ENCODE measurements at places on chromosomes 13 and 19.

GRCh38 chr19:46380690-46381089 lies 32.7 kb downstream of the CCDC8 start:
- no peak for DNase-seq

DNA sequence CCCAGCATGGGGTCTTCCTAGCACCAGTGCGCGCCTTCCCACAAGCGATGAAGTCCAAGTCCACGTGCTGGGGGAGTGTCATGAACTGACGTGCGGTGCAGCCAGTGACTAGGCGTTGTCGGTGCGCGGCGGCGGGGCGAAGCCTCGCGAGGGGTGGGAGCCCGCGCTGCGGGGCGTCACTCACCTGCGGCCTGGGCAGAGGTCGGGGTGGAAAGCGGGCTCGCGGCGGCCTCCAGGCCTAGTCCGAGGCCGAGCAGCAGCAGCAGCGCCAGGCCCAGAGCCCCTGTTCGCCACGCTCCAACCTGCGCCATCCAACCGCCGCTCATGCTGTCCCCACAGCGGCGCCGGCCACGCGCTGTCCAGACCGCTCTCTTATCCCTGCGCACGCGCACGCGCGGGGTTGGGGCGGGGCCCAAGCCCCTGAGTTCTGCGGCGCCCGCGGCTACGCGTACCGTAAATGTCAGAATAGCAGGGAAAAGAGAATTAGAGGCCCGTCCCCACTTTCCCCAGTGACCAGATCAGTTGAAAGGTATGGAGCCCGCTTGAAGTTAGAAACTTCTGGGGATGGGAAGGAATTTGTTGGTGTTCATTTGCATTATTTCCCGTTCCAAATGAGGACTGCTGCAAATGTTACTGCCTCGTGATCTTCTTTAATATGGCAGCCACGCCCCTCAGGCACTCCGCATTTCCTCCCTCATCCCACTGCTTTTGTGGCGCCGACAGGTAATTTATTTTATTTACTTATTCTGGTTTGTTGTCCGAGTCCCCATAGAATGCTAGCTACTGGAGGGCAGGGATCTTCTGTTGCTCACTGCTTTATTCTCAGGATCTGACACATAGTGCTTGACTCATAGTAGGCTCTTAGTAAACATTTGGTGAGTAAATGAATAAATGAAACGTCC lies at the start of gene CD320:
CD320 (minus strand) TSS at position 394 of the 902 bp plus-strand sequence; CDS start at position 326, 68 bp downstream.
- peak; percentile 97 for DNase-seq

- DNase-seq = no peak
Measured at GRCh38 chr13:39512687-39513086, 90.3 kb downstream of the LHFPL6 start.

GRCh38 chr13:51267622-51268021 lies 45.4 kb downstream of the FAM124A start:
- no peak for DNase-seq

DNA sequence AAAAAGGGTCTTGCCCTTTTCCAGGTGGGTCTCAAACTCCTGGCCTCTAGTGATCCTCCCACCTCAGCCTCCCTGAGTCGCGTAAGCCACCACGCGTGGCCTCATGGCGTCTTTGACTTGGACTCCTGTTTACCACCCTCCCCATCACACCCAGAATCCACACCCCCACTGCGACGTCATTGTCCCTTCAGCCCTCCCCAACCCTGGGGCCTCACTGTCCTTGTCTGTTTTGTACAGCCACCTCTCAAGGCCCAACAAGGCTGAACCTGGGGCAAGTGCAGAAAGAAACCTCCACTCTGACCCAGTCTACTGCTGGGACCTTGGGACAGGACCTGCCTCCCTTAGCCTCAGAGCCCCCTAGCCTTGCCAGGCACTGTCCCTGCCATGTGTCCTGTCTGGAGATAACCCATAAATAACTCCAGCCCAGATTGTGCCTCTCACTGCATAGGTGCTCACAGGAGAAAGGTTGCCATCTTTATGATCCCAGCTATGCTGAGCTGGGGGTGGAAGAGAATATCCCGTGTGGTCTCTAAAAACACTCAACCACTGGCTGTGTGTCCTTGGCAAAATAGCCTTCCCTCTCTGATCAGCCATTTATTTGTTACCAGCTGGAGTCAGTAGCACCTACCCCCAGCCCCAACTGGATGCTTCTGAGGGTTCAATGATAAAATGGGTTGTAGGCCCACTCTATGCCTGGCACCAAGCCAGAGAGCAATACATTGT lies 1.8 kb upstream of the IFI30 start:
- no peak for DNase-seq

- DNase-seq = peak; percentile 59
Measured at GRCh38 chr13:39148513-39148961, 110.3 kb downstream of the NHLRC3 start.

Measured in eye (tissue), 1 donor.